ENCODE measurements at places on chromosomes 6 and 20.

DNA sequence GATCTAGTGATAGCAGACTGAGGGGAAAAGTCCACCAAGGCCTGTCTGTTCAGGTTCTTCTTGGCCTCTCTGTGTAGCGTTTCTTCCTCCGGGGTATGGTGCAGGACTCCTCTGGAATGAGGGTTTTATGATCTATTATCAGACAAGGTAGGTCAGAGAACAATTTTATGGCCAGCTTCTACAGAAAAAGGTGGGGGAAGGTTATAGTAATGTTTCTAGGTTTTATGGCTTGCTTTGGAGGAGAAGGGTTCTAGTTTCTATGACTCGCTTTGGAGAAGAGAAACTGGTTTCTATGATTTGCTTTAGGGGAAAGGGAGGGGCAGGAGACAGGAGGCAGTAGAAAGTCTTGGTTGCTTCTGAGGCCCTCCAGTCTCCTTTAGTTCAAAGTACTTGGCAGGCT, 144.8 kb upstream of the LAMA2 start:
- no peak for DNase-seq

DNA sequence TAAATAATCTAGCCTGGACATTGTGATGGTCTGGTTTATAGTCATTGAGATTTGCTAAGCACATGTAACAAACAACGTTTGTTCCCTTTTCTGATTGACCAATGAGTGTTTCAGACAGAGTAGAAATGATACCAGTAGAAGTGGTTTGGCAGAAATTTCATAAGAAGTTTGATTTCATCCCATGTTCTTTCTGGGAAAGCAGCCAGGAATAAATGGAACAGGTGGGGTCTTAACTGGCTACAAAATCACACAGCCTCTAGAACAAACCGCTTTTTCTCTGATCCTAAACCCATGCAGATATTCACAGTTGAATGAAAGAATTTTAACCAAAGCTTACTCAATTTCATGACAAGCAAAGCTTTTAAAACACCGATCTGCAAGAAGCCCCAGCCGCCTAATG, 227.5 kb downstream of the UST start:
- DNase-seq: peak; percentile 1

DNA sequence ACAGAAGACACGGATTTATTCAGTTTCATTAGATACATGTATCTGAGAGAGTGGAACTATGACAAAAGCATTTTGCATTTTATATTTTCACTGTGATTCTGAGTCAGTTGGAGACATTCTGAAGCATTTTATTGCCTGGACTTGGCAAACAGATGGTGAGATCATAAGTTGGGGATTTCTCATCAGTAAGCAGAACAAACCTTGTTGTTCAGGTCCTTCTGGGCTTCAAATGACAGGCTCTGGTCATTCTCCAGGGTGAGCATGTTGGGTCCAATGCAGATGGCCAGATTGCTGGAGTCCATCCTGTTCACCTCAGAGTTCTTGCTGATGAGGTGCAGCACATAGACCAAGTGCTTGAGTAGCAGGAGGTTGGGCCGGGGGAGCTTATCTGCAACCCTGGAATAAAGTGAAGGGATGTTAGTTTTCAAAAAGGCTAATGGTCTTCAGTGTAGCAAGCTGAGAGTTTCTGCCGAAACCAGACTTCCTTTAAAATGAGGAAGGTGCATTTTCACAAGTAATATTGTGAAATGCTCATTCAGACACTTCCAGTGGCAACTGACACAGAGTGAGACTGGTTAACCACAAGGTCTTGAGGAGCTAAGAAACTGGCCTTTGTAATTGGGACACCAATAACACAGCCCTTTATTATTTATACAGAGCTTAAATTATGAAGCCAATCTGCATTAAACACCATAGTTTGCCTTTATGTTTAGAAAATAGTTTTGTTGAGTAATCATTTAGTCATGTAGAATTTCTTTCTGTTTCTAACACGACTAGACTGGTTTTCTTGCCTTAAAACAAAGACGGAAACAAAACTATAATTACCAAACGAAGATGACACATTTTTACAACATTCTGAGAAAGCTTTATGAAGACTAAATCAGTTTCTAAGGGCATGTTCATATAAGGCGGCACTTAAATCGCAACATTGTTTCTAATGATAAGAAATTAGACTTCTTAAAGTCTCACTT, 5.6 kb downstream of the TAGAP start:
- DNase-seq: peak; percentile 93

DNA sequence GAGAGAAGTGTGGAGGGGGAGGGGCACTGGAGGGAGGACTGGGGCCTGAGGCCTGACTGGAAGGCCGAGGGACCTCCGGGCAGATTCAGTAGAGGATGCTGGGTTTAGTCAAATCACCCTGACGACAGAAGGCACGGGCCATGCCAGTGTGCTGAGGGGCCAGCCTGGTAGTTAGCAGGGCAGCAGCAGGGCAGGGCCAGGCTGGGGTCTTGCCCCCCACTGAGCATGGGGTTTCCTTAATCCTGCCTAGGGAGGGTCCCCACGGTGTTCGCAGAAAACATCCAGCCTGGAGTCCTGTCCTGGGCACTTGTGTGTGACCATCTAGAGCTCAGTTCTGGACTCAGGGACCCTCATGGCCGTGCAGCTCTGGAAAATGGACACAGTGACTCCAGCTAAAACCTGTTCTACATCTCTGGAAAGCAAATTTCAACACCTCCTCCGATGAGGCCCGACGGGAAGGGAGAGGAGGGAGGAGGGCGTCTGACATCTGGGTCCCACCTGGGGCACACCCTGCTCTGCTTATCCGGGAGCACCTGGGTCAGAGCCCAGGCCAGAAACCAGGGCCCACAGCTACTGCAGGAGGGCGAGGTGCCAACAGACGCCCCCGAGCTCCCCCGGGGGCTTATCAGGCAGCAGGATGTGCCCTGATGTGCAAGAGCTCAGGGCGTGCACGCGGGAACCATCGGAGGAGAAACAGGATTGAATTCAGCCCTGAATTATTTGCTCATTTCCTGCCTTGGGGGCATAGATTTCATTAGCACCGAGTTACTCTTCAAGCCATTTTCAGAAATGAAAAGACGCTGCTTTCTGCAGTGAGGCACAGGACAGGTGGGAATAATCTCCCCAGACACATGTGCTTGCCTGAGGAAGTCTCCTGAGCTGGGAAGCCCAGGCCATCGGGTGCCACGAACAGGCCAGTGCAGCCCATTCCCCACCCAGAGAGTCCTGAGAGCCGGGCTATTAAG, 78.0 kb upstream of the MPC1 start:
- no peak for DNase-seq
